ENCODE measurements at places on chromosomes 5 and 9.

DNA sequence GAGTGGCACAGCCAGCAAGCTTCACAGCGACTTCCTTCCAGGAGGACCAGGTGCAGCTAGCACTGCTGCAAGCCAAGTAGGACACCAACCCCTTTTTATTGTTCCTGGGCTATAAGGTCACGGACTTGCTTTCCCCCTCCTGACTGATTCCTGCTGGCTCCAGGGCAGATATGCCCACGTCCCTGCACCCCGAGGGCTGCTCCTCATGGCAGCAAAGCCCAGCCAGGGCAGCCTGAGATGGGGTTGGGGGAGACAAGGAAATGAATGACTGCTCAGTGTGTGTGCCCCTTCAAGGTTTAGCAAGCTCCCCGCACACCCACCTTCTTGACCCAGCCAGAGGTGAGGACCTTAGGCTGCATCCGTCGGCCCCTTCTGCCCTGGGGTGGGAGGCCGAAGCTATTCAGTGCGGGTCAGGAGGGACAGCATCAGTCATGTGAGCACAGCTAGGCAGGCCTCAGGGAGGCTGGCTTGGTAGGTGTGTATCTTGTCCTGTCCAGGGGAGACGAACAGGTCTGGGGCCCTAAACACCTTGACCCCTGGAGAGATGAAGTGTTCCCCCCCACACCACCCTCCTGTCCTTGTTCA, 136.2 kb upstream of the PHYKPL start:
- no peak for DNase-seq

DNA sequence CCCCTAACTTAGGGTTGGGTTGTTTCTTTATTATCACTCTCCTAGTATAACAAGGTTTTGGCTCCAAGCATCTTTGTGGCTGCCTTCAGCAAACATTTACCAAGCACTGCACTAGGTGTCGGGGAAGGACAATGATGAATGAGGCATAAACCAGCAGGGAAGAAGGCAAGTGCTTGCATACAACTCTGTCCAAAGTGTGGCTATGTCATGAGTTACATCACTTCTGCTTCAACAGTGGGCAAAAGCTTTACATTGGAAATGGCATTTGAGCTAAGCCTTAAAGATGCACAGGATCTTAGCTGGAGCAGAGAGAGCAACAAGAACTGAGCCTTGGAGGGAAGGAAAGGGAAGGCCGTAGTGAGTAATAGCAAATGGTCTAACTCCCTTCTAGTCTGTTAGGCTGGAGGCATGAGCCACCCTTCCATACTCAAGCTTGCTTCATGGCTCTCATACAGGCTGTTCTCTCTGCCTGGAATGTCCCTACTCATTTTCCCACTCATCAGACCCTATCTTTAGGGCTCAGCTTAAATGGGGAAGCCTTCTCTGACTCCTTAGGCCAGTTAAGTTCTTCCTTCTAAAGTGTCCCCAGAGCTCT, 121.8 kb downstream of the SEMA6A start:
- no peak for DNase-seq

GRCh38 chr9:121870271-121870670, 218.8 kb downstream of the DAB2IP start:
- DNase-seq: no peak

DNA sequence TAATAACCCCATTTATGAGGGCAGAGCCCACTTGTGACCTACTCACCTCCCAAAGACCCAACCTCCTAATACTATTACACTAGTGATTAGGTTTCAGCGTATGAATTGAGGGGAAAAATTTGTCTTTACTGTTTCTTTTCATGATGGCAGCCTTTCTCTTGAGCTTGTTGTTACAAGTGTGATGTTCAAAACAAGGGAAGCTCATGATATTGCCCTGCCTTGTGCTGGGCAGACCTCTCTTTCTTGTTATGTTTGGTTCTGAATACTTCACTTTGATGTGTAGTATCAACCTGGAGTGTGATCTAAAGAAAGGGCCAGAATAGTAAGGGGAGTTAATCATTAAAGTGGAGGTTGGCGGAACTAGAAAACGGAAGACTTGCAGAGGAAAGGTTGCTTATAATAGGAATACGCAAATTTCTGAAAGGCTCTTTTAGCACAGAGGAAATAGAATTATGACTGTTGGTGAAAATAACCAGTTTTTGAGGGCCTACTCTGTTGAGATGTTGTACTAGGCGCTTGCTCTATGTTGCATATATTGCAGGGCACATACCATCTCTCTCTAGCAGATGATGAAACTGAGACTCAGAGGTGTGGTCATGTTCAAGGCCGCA, 68.2 kb downstream of the MELK start:
- no peak for DNase-seq

GRCh38 chr5:87190687-87191086, 77.0 kb upstream of the RASA1 start:
- DNase-seq: no peak

GRCh38 chr9:97895211-97895610, 27.1 kb downstream of the TRMO start:
- no peak for DNase-seq

GRCh38 chr9:125529589-125530515, 177.2 kb downstream of the MAPKAP1 start:
- no peak for DNase-seq

DNA sequence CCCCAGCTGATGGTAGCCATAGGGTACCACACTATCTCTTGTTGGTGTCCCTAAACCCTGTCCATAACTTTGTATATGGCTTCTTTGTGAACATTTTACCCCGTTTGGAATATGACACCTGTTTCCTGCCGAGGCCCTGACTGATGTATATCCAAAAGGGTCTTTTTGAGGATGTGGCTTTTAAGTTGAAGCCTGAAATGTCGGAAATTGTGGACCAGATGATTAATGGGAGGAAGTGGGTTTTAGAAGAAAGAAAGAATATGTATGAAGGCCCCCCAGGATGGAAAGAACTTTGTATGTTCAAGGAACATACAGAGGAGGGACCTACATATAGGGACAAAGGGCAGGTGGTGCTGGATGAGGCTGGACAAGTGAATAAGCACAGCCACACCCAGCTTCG, 16.7 kb upstream of the TNFSF8 start:
- no peak for DNase-seq

DNA sequence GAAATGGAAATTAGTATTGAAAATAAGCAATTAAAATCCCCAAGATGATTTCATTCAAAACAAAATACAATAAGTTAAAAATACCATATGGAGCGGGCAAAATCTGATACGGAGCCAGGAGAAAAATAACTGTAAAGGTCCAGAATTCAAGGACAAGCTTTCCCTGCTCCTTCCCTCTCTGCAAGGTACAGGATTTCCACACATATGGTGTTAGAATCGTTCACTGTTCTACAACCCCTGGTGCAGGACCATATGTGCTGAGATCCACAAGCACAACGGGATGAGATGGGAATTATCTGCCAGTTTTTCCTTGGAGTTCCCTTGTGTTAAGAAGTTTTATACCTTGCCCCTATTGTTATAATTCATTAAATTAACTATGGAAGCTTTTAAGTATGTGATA, 94.7 kb upstream of the DMAC1 start:
- DNase-seq: no peak

GRCh38 chr9:27261517-27262211, 35.3 kb downstream of the EQTN start:
- no peak for DNase-seq

DNA sequence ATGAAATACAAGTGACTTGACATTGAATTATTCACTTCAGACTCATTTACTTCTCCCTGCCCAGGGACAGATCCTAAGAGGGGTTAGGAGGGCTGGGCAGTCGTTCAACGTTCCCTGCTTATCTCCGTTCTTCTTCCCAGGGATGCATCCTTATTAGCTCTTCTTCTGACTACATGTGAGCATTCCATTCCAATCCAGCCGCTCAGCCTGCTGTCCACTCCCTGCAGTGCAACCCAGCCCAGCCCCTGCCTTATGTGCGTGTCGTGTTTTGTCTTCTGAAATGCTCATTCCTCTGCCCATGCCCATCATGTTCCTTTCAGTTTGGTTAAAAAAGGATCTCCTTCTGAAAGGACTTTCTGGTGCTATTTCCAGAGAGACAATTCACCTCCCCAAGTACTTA, 64.7 kb upstream of the PALM2AKAP2 start:
- no peak for DNase-seq

DNA sequence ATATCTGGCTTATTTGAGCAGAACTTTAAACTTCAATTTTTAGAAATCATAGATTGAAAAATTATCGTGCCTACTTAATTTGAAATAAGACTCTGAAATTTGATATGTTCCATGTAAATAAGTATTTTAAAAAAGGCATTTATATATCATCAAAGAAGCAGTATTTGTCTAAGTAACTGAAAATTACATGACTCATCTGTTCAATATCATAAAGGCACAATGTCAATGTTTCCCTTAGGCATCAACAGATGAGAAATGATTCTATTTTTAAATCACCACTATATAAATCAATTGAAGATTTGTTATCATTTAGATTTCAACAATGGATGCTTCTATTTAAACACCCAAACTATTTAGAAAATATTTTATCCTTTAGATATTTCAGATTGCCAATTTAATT, 142.9 kb upstream of the POU5F2 start:
- DNase-seq: no peak

DNA sequence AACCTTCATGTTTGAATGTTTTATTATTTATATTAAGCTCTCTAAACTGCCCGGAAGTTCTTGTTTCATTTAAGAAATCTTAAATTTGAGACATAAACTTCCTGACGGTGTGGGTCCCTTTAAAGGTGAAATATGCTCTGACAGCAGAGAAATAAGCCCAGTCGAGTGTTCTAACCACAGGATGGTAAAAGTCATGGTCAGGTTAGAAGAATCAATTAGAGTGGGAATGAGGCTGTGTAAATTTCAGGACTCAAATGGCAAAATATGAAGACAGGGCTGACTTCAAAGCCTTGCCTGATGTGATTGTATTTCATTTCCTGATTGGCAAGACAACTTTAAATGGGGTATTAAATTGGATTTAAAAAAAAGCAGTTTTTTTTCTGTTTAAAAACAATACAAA, 432.9 kb upstream of the BRINP1 start:
- DNase-seq: no peak

- DNase-seq: no peak
Measured at GRCh38 chr5:108084105-108084504, 297.8 kb downstream of the FBXL17 start.

- DNase-seq: no peak
Measured at GRCh38 chr5:68331192-68332079, 115.9 kb downstream of the PIK3R1 start.

DNA sequence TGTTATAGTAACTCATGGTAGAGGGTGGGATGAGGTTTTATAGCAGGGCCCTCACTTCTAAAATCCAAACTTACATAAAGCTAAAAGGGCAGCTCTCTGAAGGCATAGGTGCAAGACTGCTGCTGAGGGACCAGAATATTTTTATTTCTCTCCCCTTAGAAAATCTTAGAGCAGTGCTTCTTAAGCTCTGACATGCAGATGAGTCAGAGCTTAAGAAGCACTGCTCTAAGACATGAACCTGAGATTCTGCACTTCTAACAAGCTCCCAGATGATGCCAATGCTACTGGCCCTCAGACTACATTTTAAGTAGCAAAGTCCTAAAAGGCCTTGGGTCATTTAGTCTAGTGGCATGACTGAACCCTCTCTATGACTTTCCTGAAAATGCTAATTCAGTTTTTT, 97.6 kb upstream of the SPRY4 start:
- DNase-seq: no peak

GRCh38 chr9:16501141-16501540, 369.3 kb downstream of the BNC2 start:
- DNase-seq: no peak

- no peak for DNase-seq
Measured at GRCh38 chr5:128259607-128260021, 176.0 kb downstream of the SLC12A2 start.

DNA sequence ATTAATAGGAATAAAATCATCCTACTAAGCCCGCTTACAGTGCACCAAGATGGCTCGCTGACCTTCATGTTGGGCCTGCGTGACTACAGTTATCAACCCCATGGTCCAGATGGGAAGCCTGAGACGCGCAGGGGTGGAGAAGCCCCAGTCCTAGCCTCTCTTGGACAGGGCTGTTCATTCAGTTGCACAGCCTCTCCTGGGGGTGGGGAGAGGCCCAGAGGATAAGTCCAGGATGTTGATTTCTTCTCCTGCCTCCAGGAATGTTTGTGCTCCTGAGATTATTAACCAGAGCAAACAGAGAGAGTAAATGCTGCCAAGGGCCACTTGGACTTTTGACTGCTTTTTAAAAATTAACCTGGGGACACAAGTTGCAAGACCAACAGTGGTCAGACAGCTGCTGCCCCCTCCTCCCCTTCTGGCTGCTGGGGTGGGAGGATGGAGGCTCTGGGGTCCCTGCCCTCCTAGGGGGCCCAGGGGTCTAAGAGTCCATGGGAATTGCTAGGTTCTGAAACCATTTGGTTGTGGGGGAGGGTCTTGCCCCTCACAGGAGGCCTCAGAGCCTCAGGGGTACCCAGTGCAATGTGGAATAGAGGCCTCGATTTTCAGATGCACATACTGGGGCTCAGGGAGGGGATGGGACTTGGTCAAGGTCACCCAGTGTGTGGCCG, 2.8 kb upstream of the AMBP start:
- peak; percentile 8 for DNase-seq

- no peak for DNase-seq
Measured at GRCh38 chr5:157107508-157107907, 1.3 kb downstream of the HAVCR2 start.

GRCh38 chr9:89805571-89806292, 200.9 kb downstream of the GADD45G start:
- no peak for DNase-seq

GRCh38 chr5:88557881-88558280, 289.2 kb upstream of the TMEM161B start:
- no peak for DNase-seq

- DNase-seq: no peak
Measured at GRCh38 chr5:136090319-136090718, 42.3 kb upstream of the SMAD5 start.

- peak; percentile 50 for DNase-seq
Measured at GRCh38 chr9:126722922-126723806, 81.7 kb upstream of the ZBTB43 start.

DNA sequence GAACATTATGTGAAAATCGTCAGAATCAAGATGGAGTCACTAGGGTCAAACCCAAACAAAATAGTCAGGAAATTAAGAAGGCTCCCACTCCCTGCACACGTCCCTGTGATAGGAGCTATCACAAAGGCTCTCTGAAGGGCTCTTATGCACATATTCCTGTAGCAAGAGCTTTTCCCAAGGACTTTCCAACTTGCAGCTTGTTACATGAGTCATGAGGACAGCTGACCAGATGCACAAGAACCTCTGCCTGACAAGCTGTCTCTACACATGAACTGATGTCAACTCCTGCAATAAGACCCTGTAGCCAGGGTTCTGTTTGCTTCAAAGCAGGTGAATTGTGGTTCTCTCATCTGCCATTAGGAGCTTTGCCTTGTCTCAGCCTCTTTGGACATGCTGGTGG, 122.4 kb downstream of the OLFM1 start:
- DNase-seq: no peak

DNA sequence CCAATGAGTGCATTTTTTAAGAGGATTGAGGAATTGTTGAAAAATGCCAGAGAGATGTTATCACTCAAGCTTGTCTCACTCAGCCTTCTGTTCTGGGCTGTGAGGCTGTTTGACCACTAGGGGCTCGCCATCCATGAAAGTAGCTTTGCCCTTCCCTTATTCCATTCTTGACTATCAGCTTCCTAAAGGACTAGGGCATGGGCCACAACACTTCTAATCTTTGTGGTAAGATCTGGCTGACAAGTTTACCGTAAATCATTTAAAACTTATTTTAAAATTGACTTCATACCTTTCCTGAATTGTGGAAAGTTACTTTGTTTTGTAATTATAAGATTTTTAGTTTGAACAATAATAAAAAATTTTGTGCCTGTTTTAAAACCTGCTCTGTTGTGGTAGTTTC, 49.5 kb downstream of the TJP2 start:
- DNase-seq: peak; percentile 79

All from H9 (cell line).